ENCODE measurements at places on chromosomes 3 and 15.

- peak; percentile 31 for DNase-seq
Measured at GRCh38 chr15:62391641-62392262, 226.7 kb upstream of the C2CD4B start.

DNA sequence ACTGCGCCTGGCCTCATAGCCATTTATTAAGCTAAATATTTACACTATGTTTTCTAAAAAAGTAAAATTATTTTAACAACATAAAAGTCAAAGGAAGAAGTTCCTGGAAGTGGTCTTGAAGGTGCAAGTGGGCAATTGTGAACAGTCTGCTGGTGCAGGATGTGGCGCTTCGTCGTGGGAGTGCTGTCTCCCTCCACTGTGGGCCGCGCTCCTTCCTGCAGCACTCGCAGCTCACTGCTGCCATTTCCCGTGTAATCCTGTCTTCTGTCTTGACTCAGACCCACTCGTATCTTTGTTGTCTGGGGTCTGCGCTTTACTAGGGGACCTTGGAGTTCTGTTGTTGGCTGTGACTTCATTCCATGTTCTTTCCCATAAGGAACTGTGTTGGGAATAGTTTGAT lies 56.3 kb downstream of the APBA2 start:
- no peak for DNase-seq

- no peak for DNase-seq
Measured at GRCh38 chr3:42588625-42589024, 2.0 kb upstream of the SS18L2 start.

GRCh38 chr3:167662919-167663400 lies 9.2 kb upstream of the WDR49 start:
- no peak for DNase-seq

GRCh38 chr3:48999085-48999858 lies 7.9 kb upstream of the WDR6 start:
- no peak for DNase-seq

- peak; percentile 42 for DNase-seq
Measured at GRCh38 chr3:45225465-45226205, 452 bp downstream of the TMEM158 start.

DNA sequence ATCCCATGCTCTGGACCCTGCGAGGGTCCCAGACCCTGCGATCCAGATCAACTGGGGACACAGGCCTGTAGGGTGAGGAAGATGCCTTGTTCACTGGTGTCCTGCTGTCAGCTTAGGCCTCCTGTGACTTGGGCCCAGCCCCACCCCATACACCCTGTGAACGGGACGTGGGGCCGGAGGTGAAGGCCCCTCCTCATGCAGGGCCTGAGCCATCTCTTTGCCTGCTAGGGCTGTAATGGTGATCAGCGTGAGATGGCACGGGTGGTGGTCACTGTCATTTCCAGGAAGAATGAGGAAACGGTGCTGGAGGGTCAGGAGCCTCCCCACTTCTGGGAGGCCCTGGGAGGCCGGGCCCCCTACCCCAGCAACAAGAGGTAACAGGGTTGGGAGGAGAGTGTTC lies 12.4 kb downstream of the VILL start:
- no peak for DNase-seq

- no peak for DNase-seq
Measured at GRCh38 chr15:98077186-98077585, 116.7 kb downstream of the ARRDC4 start.

GRCh38 chr3:196227121-196227561 lies 10.8 kb downstream of the SLC51A start:
- DNase-seq: no peak

DNA sequence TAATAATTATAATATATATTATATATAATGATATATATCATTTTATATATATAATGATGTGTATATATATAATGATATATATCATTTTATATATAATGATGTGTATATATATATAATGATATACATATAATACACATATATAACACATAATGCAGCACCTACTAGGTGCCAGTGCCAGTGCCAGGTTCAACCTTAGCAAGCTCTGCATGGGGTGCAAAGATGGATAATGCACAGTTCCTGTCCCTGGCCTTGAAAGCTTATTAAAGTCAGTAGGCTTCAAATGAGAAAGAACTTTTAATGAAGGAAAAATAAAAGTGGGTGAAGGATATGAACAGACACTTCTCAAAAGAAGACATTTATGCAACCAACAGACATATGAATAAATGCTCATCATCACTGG lies 192.7 kb upstream of the SLC2A2 start:
- no peak for DNase-seq

GRCh38 chr15:63492541-63493077 lies 11.8 kb upstream of the USP3 start:
- no peak for DNase-seq

DNA sequence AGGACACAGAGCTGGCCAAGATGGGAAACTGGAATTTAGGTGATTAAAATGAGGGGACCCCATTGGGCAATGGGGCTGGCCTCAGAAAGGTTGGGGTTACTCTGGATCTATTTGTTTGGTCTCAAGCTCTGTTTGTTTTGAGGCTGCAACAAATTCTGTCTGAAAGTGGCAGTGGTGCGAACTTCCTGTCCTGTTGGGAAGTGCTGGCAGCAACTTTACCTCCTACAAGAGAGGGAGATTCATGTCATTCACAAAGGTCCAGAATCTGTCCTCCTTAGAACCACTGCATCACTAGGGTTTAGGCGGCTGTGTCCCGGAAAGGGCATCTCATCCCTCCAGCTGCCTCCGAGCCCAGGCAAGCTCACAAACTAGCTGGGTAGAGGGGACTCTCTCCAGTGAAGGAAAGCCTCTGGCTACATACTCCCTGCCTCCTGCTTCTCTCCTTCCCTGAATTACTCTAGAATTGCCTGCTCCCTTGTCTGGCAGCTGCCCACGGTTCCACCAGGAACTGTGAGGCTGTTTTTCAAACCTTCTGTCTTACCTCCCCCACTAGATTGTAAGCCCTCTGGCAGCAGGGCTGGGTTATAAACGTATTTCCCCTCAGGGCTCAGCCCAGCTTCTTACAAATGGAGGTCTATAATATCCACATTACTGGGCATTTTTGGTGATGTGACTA lies 23.6 kb downstream of the MEGF11 start:
- no peak for DNase-seq

- DNase-seq: no peak
Measured at GRCh38 chr3:74862476-74862875, 248.0 kb upstream of the CNTN3 start.

DNA sequence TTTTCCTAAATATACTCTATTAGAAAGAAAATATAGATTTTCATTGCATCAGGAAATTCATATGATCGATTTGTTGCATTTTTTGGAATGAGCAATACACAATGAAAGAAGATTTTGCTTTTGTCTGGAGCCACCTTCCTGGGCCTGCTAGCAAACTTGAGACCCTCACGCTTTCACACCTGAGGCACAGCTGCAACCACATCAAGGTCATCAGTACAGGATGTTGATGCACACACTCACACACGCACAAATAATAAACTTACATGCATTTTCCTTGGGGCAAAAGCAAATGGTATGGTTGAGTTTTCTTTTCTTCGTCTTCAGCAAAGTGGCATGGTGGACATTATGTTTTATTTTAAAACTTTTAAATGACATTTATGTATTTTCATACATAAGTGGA lies 64.8 kb upstream of the SATB1 start:
- DNase-seq: peak; percentile 27

DNA sequence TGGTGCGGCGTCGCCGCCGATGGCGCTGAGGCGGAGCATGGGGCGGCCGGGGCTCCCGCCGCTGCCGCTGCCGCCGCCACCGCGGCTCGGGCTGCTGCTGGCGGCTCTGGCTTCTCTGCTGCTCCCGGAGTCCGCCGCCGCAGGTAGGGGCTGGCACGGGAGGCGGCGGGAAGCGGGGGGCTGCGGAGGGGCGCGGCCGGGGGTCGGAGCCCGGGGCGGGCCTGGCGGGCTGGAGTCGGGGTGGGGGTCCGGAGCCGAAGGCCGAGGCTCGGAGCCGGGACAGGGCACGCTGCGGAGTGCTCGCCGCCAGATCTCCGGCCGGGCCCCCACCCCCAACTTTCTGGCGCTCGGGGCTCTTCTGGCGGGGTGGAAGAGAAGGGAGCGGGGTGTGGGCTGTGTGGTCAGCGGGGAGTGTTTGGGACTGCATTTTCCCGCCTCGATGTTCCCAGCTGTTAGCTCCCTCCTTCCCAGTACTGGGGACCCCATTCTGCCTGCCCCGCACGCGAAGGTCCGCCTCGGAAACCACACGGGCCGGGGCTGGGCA lies 299 bp downstream of the TYRO3 start:
- no peak for DNase-seq

DNA sequence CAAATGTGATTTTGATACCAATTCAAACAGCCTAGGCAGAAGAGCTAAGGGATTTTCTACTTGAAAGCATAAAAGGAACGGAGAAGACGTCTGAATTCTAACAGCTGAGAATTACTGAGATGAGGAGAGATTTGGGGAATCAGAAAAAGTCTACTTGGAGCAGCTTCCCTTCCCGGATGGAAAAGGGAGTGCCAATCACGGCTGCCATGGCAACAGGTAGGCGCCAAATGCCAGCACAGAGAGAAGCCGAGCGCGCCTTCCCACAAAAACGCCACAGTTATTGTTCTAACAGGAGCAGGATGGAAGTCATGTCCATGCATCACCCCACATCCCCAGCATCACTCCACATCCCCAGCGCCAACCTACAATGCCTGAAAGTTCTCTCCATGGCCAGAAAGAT lies 63.5 kb upstream of the PRR20G start:
- no peak for DNase-seq

- DNase-seq: peak; percentile 67
Measured at GRCh38 chr3:194255252-194256039, 95.7 kb downstream of the CPN2 start.

GRCh38 chr3:8385848-8386620 lies 115.6 kb upstream of the LMCD1 start:
- DNase-seq: no peak

- no peak for DNase-seq
Measured at GRCh38 chr15:62896969-62897486, 145.5 kb upstream of the TPM1 start.

GRCh38 chr3:172528677-172529076 lies 5.4 kb upstream of the TNFSF10 start:
- no peak for DNase-seq

- no peak for DNase-seq
Measured at GRCh38 chr3:69246612-69247011, 124.2 kb upstream of the LMOD3 start.

- no peak for DNase-seq
Measured at GRCh38 chr3:3031326-3031725, 78.8 kb downstream of the IL5RA start.

DNA sequence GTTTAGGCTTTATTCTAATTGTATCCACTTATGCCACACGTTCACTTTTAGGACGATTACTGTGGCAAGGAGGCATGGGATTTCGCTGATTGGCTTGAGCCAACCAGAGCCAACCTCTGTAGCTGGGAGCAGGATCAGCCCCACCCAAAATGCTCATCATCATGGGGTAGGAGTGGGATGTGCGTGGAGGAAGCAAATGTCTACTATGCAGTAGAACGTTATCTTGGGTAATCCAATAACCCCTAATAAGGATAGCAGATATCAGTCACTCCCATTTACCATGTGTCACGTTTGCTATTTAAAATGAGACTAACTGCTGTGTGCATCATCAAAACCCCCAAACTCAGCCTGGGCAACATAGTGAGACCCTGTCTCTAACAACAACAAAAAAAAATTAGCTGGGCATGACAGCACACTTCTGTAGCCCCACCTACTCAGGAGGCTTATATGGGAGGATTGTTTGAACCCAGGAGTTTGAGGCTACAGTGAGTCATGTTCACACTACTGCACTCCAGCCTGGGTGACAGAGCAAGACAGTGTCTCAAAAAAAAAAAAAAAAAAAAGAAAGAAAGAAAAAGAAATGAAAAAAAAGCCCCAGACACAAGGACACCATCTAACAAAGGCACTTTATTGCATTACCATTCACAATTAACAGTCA lies 17.8 kb upstream of the ITGB5 start:
- DNase-seq: no peak

DNA sequence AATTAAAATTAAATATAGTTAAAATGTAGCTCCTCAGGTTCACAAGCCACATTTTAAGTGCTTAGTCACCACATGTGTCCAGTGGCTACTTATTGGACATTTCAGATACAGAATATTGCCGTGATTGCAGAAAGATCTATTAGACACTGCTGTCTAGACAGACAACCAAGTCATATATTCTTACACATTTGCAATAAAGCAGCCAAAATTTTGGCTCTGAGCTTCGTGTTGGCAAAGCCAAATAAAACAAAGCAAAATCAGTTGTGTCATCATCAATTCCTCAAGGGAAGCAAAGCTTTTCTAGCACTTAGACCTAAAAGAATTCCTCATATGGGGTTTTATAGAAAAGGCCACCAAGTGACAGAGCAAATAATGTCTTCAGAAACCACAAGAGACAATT lies 193.1 kb upstream of the LPP start:
- no peak for DNase-seq
